ENCODE measurements at places on chromosomes 2 and 18.

DNA sequence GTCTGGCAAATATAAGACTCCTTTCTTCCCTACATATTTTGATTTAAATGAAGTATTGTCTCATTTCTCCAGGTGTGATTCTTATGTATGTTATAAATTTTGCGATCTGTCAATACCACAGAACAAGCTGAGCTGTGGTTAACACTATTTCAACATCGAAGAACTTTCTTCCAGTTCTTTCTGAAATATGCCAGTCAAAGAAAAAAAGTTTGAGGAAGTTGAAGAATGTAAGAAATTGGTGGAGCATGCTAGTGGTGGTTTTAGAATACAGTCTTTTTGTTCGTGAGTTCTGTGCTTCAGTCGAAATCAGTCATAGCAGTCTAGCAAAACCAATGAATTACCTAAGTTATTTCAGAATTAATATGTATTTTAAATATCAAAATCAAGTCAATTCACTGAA lies 8.6 kb upstream of the COBLL1 start:
- no peak for DNase-seq

- DNase-seq: no peak
Observed at GRCh38 chr18:76064998-76065397, 430.0 kb downstream of the ZNF516 start.

GRCh38 chr18:10010611-10011015 lies 96.8 kb downstream of the VAPA start:
- no peak for DNase-seq

DNA sequence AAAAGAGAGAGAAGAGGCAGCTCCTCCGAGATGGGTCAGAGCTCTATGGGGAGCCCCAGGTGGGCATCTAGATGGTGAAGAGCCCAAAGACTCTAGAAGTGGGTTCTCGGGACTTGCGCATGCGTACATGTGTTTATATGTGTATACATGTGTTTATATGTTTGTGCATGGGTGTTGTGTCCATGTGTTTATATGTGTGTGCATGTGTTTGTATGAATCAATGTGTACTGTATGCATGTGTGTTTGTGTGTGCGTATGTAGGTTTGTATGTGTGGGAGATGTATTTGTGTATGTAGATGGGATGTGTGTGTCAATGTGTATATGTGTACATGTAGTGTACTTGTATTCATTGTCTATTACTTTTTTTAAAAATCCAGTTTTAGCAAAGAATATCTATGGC lies 25.6 kb downstream of the DNPEP start:
- no peak for DNase-seq

GRCh38 chr2:164023896-164024295 lies 288.1 kb upstream of the FIGN start:
- DNase-seq: no peak

DNA sequence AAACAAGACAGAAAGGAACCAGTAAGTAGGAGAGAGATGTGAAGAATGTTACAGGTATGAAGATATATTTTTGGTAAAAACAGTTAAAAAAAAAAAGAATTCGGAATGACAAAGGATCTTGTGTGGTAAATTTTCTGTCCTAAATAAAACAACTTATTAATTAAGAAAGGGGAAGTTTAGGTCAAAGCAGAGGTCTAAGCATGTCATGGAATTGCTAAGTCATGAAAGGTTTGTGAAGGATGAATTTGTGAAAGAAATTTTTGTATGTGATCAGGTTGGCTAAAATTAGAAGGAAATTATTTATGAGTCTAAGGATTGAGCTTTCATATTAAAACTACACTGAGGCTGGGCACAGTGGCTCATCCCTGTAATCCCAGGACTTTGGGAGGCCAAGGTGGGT lies 11.1 kb upstream of the ALPG start:
- DNase-seq: no peak

GRCh38 chr18:61554946-61555361 lies 221.7 kb downstream of the CDH20 start:
- no peak for DNase-seq

DNA sequence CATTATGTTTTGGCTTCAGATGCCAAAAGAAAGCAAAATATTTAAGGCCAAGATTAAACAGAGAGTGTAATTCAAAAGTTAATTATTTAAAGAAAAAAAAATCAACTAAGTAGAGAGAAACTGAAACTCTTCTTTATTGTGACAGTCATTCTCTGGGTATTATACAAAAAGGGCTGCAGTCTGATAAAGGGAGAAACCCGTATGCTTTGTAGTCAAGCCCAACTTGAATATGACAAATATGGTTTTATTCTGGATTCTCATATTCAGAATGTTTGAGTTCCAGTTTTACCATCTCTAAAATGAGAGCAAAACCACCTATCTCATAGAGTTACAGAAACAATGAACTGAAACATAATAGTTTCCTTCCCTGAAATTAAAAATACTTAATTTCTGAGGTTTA lies 8.2 kb downstream of the CDH2 start:
- no peak for DNase-seq

GRCh38 chr2:31347750-31348149 lies 66.8 kb downstream of the XDH start:
- no peak for DNase-seq

DNA sequence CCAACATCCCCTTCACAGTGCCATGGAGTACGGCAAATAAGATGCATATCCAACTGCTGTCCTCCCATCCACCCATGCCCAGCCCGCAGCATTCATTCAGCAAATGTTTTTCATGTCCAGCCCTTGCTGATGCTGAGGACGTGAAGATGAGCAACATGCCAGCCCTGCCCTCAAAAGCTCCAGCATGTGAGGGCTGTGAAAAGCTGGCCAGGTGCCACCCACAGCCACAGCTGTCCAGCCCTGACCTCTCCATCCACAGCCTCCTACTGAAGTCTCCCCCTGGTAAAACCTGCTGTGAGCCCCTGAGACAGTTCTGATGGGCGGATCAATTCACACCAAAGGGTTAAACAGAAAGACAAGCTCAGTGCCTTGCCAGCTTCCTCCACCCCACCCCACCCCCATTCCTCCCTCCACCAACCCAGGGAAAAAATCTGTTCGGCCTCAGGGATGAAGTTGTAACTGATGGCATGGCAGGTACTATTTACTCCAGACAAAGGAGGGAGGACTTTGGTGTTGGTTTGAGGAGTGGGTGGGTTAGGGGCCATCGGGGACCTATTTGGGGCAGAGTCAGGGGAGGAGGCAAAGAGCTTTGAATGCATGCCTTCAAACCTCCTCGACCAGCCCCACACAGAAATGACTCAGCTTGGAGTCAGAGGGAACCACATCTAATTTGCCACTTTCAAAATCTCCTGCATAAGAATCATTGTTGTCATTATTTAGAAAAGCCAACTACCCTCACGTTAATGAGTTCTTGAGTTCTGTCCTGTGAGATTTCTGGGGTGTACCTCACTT lies 4.3 kb downstream of the ZBTB7C start:
- DNase-seq: no peak

DNA sequence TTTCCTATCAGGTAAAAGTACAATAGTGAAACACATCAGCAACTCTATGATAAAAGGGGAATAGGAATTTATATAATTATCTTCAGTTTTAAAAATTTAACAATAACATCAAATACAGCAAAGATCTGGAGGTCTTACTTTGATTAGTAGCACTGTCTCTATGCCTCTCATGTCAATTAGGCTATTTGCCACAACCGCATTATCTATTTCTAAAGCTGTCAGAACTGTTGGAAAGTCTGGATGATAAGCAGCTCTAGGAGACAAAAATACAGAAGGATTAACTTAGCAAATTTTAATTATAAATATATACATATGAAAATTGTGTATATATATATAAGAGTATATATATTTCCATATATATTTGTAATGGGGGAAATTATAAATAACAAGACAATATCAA lies 45.1 kb downstream of the SMC6 start:
- DNase-seq: no peak

GRCh38 chr2:620471-621302 lies 56.5 kb downstream of the TMEM18 start:
- no peak for DNase-seq

DNA sequence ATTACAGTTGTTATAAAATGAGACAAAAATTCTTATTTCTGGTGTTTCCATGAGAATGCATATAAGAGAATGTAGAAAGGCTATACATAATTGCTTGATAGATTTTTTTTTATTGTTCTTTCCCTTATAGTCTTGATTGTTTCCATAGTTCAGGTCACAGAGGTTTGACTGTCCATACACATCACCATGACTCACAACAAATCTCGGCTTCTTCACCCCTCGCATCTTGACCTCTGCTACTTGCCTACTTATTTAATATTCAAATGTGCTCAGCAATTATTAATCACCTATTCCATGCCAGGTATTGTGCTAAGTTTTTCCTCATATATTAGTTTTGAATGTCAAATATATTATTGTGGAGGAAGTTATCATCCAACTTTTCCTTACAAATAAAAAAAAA lies 789.6 kb downstream of the RNF144A start:
- DNase-seq: no peak

DNA sequence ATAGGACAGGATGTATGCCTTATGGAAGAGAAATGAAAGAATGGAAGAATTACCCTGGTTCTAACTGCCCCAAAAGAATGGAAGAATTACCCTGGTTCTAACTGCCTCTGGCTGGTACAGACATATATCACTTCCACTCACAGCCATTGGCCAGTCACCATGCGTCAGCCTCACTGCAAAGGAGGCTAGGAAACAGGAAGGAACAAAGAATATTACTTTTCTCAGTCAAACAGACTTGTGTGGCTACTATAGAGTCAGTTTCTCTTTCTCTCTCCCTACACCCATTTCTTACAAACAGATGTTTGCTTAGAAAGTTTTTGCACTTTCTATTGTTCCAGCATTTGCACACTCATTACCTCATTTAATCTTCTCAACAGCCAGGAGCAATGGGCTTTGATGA lies 1111.1 kb upstream of the KLHL29 start:
- no peak for DNase-seq

DNA sequence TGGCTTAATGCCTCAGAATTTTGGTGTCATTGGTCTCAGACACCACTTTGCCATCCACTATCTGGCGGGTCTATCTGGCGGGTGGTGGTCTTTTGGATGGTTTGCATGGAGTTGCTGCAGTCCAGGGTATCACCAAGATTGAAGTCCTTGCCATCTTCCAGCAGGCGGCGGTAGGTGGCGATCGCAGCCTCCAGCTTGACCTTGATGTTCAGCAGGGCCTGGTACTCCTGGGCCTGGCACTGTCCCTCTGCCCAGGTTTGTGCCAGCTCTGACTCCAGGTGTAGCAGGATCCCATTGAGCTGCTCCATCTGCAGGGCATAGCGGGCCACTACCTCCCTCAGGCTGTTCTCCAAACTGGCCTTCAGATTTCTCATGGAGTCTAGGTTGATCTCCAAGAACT lies 188.2 kb downstream of the MEMO1 start:
- no peak for DNase-seq

GRCh38 chr2:73266061-73266901 lies 18.0 kb downstream of the FBXO41 start:
- DNase-seq: no peak

GRCh38 chr2:173355866-173356508 lies 1.3 kb downstream of the CDCA7 start:
- DNase-seq: no peak

- DNase-seq: no peak
Observed at GRCh38 chr2:20157193-20157891, 67.6 kb downstream of the SDC1 start.

- DNase-seq: no peak
Observed at GRCh38 chr2:216056739-216057138, 24.9 kb downstream of the PECR start.

- no peak for DNase-seq
Observed at GRCh38 chr2:54757500-54757899, 34.0 kb downstream of the EML6 start.

GRCh38 chr2:95317123-95317500 lies 20.0 kb downstream of the KCNIP3 start:
- DNase-seq: no peak

DNA sequence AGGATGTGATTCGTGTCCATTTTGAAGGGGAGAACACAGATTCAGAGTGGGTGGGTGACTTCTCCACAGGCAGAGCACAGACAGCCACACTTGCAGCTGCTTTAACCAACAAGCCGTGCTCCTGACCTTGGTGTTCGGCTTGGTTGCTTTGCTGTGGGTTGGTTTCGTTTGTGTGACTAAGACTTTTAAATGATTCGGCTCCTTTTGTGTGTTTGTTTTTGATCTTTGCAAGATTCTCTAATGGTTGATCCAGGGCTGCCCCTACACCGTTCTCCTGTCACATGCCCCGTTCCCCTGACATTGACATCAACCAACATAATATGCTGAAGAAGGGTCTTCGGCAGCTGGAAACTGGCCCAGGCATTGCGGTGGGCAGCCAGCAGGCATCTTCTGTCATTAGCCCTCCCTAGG lies 95.9 kb upstream of the MBOAT2 start:
- DNase-seq: no peak

DNA sequence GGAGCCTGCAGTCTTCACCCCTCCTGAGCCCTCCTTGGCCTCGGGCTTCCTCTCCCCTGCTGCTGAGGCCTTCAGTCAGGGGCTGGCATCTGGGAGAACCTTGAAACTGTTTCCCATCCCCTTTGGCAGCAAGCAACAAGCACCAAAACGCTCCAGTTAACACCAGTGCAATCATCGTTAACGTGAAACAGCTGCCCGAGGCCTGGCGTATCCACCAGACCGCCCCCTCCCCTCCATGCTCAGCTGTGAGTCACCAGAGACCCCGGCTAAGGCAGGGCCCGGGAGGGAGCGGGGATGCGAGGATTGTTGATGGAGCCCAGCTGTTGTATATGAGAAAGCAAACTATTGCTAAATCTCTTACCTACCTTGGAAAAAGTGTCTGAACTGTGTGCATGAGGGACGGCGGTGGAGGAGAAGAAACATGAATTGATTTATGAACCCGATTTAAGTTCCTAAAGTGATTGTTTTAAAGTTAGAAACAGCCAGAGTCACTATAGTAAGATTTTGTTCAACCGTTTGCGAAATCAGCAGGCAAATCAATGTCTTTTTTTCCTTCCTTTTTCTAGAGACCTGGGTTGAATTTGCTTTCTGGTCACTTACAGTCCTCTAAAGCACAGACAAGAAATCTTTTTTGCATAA lies 5.2 kb downstream of the ZFP36L2 start:
- DNase-seq: no peak

- DNase-seq: no peak
Observed at GRCh38 chr2:176098366-176099158, 1.0 kb upstream of the HOXD12 start.

- DNase-seq: no peak
Observed at GRCh38 chr18:5066380-5066977, 130.6 kb downstream of the AKAIN1 start.

GRCh38 chr18:907885-908757 lies 3.5 kb downstream of the ADCYAP1 start:
- DNase-seq: no peak

- no peak for DNase-seq
Observed at GRCh38 chr2:208983486-208983885, 440.4 kb upstream of the MAP2 start.

DNA sequence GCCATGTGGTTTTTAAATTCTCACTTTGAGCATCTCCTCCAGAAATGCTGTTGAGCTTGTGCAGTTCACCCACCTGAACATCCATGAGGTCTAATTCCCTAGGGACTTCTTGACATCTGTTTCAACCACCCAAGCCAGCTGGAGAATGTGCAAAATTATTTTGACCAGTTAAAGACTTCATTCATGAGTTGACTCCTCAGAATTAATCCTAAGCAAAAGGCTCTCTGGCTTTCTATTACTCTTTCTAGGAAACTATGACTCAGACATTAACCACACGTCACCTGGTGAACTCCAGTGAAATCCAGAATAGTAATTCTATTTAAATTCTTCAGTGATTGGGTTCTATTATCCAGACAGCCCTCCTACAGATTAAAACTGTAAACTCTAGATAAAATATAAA lies 247.5 kb downstream of the NBAS start:
- DNase-seq: no peak

- DNase-seq: no peak
Observed at GRCh38 chr18:37378336-37379010, 187.1 kb downstream of the CELF4 start.

- no peak for DNase-seq
Observed at GRCh38 chr2:10520926-10521325, 72.8 kb upstream of the ODC1 start.
